ENCODE measurements at places on chromosomes 3 and 15. TPM values are rescaled to one million over a fixed set of nuclear protein-coding genes. Genes with fewer than 3 reads are reported as not detected.

DNA sequence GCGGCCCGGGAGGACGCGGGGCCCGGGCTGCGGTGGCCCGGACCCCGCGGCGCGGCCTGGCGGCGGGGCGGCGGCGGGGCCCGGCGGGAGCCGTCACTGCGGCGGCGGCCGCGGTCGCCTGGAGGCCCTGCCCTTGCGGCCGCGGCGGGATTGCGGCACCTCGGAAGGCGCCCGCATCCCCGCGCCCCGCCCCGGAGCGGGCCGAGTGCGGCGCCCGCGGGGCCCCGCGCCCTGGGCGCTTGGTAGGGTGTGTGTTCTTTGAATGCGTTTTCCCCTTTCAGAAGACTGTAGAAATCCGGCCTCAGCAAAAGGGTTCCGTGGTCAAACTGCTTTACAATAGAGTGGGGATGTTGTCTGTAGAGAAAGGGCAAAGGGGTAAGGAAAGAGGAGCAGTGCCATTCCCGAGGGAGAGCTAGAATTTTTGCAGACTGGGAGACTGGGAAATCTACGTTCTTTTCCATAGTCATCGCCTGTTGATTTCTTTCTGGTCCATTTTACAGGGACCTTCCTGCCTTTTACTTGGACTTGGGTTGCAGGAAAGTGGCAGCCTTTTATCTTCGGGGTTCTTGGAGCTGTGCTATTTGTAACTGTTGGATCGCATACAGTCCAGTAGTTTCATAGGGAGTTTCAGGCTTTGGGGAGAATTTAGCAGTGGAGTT lies 630 bp downstream of the SNRK start:
- no peak for DNase-seq

- DNase-seq: no peak
Observed at GRCh38 chr15:88707771-88708654, 69.2 kb downstream of the ISG20 start.

DNA sequence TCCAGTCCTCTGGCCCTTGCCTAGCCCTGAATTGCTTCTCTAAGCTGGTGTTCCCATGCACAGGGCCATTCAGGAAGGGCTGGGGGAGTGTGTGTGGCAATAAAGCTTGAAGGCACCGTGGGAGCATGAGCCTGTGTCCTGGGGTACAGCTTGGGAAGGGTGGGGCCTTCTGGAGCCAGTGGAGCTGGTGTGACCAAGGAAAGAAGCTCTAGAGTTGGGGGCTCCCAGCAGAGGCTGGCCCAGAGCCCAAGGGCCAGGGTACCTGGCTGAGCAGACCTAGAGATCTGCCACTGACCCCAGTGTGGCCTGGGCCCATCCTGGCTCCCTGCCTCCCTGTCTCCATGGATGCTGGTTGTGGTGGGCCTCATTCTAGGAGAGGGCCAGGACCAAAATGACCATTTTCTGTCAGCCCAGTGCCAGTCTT lies 8.1 kb downstream of the ABTB1 start:
- DNase-seq: no peak

- DNase-seq: no peak
Observed at GRCh38 chr3:127171320-127171719, 21.6 kb upstream of the PRR23E start.

GRCh38 chr3:123055352-123055751 lies 11.5 kb upstream of the PDIA5 start:
- DNase-seq: no peak

Gene CCDC9B
- 8.9 TPM for polyA plus RNA-seq

Gene LMLN
- 8.2 TPM for polyA plus RNA-seq

All from right renal cortex interstitium (tissue), 3 donors.